ENCODE measurements at places on chromosomes 16 and 17. TPM values are rescaled to one million over a fixed set of nuclear protein-coding genes. Genes with fewer than 3 reads are reported as not detected.

WFIKKN1 gene
- 61.9 TPM for total RNA-seq

KRT32 gene
- total RNA-seq, result not detected

C16orf82 gene
- not detected for total RNA-seq

P2RX1 gene
- 2.1 TPM for total RNA-seq

TOM1L1 gene
- total RNA-seq, result 6.4 TPM

TBC1D3C gene
- not detected for total RNA-seq

CHST5 gene
- 0.64 TPM for total RNA-seq

HCRT gene
- total RNA-seq, result not detected

C16orf78 gene
- not detected for total RNA-seq

- no peak for DNase-seq
Observed at GRCh38 chr16:9847146-9847545, 335.1 kb downstream of the GRIN2A start.

- DNase-seq, result no peak
Observed at GRCh38 chr17:63768433-63768832, 5.0 kb downstream of the CCDC47 start.

DNA sequence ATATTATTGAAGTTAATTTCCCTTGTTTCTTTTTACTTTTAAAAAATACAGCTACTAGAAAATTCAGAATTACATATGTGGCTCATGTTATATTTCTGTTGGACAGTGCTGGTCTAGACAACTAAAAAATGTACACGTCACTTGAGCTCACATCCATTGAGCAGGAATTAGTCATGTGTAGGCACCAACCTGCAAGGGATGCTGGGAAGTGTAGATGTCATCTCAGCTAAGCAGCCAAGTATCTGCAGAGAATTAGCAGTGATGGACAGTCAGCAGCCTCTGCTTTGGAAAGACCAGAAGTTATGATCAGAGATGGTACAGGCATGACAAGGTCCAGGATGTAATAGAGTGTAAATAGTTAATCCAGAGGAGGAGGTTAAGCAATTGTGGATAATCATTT lies 87.1 kb upstream of the HS3ST2 start:
- DNase-seq, result no peak

DNA sequence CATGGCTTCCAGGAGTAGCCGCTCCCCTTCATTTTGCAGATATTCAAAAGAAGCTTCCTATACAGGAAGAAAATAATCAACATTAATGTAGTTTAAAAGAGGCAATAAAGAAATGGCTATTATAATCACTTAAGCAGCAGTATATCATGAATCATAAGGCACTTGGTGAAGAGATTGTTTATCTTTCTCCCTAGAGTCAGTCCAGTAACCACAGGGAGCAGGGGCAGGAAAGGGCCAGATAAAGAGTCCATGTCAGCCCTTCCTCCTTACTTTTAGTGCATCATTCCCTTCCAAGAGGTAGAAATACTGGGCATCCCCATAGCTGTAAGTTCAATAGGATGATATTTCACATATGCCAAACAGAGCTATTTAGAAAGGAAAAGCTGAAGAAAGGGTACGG lies 184.6 kb upstream of the C17orf78 start:
- DNase-seq, result no peak

DNA sequence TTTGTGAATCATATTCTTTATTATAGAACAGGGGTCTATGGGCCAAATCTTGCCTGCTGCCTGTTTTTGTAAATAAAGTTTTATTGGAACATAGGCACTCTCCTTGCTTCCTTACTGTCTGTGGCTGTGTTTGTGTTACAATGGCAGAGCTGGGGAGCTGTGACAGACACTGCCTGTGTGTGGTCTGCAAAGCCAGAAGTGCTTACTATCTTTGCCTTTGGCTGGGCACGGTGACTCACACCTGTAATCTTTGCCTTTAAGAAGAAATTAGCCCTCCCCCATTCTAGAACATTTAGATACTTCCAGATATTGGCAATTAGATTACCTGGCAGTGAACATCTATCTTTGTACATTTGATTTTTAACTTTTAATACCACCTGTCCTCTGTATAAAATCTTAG lies 308.3 kb downstream of the FOXL1 start:
- DNase-seq, result no peak

DNA sequence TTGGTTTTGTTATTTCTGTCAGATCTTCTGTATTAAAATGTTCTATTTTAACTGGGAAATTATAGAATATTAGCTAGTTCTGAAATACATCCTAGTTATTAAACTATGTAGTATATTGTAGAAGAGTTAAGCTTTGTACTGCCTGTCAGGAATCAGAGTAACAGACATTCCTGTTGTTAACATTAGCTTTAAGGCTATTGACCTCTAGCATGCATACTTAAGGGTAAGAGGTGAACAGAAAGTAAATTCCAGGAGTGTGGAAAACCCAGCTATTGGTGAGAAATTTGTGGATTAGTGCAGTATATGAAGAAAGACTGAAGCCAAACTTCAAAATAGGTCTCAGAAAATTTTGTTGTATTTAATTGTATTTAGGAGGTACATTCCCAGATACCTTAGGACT lies 111.3 kb downstream of the CHD9 start:
- no peak for DNase-seq

GRCh38 chr16:50440991-50441390 lies 72.2 kb upstream of the BRD7 start:
- no peak for DNase-seq

- DNase-seq, result no peak
Observed at GRCh38 chr17:66948061-66948750, 16.3 kb upstream of the CACNG4 start.

DNA sequence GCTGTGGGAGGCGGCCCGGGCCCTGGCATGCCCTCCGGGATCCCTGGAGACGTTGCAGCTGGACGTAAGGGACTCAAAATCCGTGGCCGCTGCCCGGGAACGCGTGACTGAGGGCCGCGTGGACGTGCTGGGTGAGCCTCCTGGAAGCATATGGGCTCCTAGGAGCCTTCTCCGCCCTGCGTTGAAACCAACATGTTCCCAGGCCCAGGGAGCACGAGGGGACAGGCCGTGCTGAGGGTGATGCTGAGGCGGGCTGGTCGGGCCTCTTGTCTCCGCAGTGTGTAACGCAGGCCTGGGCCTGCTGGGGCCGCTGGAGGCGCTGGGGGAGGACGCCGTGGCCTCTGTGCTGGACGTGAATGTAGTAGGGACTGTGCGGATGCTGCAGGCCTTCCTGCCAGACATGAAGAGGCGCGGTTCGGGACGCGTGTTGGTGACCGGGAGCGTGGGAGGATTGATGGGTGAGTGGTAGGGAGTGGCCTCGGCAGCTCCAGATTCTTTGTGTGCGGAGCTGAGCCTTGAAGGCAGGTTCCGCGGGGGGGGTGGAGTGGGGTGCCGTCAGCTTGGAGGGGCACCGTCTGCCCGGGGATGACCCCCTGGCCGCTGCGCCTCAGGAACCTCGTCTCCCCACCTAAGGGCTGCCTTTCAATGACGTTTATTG lies 567 bp downstream of the HSD17B1 start:
- DNase-seq, result peak; percentile 40

- no peak for DNase-seq
Observed at GRCh38 chr16:57409065-57409464, 4.5 kb downstream of the CCL17 start.

DNA sequence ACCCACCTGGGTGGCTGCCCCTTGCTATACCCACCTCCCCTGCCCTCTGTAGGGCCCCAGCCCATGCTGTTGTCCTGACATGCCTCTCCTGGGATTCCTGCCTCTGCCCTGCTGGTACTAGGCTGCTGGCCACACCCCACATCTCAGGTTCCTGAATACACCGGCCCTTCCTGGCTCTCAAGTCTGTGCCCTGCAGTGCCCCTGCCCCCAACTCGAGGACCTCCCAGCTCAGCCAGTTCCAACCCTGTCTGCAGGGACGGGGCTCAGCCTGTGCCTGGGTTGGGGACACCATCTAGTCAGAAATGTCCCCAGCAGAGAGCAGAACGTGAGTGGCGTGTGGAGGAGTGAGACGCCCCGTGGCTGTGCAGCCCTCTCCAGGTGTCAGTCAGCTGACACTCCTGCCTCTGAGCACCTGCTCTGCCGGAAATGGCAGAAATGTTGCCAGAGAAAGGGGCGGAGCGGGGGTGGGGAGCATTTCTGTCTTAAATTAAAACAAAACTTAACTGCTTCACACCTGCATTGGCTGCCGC lies 28.7 kb downstream of the ACSF3 start:
- peak; percentile 14 for DNase-seq

DNA sequence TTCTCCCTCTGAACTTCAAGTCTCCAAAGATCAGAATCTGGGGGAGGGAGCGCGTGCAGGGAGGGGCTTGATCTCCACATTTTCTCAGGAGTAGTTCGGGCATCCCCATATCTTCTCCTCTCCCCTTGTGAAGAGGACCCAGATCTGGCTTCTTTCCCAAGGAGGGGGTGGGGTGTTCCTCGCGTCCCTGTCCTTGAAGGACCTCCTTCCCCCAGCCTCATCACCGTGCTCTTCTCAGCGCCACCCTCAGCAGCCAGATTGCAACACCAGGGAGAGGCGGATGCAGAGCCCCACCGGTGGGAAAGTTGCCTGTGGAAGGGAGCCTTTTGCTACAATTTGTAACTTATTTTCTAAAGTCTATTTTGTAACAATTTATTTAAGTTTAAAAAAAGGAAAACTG lies 5.7 kb downstream of the PRSS53 start:
- no peak for DNase-seq
